Kidney glomerular epithelial cell (primary cell): ENCODE measurements at places on chromosomes 11 and 22.
A peak's percentile ranks its signal among the peaks of the same experiment; 100 is the strongest.

DNA sequence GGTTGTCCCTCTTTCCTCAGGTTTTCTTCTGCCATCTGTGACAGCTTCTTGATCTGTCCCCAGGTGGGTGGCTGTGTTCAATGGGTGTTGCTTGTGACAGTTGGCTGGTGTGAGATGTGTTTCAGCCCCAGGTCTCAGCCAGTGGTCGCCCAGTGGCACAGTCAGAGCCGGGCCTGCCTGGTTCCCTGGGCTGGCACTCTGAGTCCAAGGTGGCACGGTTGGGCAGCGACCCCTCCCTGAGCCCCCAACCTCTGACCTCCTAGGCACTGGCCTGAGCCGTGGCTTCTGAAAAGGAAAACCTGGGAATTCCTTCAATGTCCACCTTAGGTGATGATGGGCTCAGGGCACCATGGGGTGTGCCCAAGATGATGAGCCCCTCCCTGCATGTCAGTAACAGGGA lies 14.0 kb upstream of the PRODH start:
- DNase-seq, result no peak

DNA sequence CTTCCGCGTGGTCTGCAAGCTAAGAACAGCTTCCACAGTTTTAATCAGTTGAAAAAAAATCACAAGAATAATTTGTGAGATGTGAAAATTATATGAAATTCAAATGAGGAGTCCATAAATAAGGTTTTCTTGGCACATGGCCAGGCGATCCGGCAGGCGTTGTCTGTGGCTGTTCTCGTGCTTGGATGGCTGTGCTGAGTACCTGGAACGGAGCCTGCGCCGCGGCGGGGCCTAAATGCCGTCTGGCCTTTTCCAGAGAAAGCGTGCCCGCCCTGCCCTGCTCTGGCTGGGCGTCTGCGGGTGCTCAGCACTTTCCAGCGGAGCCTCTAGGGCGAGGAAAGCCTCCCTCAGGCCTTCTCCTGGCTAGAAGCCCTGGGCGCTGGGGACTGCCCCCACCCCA lies 41.8 kb downstream of the OSBPL5 start:
- DNase-seq, result no peak

DNA sequence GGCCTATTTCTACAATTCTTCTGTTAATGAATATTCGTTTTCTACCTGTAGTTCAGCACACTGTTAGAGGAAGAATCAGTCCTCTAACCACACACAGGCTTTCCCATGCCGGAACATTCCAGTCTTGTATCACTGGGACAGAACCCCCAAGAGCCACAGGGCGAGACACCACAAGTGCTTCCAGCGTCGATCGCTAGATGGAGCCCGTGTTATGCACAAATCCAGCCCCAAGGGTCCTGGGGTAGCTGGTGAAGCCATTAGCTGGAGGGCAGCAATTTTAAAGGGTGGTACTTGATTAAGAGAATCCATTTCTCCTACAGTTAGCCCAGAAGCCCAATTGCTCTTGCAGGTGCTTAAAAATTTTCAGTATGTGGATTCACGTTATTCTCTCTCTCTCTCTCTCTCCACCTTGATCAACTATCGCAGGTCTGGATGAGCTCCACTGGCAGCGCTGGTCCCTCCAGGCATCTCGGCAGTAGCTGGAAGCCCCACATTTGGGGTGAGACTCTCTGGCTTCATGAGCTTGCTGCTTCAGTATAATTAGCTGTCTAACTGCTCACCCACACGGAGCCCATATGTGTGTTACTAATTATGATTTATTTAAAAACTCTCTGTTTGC lies 148.2 kb upstream of the SNX19 start:
- DNase-seq, result no peak

GRCh38 chr22:26768952-26769351 lies 111.6 kb downstream of the MIAT start:
- no peak for DNase-seq

- no peak for DNase-seq
Observed at GRCh38 chr11:69501891-69502860, 20.7 kb downstream of the LINC01488 start.

DNA sequence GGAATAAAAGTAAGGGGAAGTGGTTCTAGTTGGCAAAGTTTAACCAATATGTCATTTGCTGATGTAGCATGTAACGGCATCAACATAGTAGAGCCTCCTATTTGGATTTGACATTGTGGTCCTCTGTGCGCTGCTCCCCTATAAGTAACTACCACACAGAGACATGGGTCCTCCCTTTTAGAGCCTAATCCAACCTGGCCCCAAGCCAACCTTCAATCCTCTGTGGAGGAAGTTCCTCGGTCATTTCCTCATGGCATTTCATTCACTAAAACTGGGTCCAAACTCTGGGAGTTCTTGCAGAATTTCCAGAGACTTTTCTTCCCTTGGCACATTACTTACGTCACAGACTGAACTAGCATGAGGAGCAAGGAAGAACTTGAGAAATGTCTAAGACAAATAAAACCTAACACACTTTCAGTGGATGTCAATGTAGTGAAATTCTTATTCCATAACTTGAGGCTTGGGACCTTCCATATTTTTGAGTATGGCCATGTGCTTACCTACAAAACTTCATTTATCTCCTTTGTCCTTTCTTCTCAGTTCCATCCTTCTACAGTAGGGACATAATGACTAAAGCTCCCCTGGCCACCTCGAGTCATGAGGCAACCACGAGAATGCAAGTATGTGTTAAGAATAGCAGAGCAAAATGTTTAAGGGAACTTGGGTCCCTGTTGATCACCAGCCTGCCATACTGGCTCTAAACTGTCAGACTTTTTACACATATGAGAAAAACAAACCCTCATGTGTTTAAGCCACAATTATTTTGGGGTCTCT lies 34.7 kb downstream of the MMP20 start:
- DNase-seq, result no peak

- DNase-seq, result no peak
Observed at GRCh38 chr11:79198898-79199250, 242.0 kb downstream of the TENM4 start.

DNA sequence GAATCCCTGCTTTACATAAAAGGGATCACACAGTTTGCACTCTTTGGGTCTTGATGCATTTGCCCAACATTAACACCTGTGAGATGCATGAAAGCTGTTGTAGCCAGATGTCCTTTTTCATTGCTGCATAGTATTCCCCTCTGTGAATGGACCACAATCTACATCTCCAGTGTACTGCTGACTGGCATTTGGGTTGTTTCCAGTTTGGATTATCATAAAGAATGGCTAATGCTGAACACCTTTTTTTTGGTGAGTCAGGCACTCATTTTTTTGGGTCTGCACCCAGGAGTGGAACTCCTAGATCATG lies 58.3 kb downstream of the PHF21B start:
- DNase-seq, result no peak

DNA sequence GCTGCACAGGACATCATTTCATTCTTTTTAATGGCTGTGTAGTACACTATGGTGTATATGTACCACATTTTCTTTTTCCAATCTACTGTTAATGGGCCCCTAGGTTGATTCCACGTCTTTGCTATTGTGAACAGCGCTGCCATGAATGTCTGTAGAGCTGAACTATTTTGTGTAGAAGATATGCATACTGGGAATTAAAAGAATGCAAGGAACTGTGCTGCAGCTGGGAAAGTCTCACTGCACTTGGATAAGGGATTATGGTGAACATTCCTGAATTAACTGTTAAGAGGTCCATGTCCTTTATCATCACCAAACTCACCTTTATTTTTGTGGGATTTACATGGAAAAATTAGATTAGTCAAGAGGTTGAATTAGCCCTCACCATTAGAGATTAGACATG lies 224.7 kb downstream of the SNX19 start:
- no peak for DNase-seq

DNA sequence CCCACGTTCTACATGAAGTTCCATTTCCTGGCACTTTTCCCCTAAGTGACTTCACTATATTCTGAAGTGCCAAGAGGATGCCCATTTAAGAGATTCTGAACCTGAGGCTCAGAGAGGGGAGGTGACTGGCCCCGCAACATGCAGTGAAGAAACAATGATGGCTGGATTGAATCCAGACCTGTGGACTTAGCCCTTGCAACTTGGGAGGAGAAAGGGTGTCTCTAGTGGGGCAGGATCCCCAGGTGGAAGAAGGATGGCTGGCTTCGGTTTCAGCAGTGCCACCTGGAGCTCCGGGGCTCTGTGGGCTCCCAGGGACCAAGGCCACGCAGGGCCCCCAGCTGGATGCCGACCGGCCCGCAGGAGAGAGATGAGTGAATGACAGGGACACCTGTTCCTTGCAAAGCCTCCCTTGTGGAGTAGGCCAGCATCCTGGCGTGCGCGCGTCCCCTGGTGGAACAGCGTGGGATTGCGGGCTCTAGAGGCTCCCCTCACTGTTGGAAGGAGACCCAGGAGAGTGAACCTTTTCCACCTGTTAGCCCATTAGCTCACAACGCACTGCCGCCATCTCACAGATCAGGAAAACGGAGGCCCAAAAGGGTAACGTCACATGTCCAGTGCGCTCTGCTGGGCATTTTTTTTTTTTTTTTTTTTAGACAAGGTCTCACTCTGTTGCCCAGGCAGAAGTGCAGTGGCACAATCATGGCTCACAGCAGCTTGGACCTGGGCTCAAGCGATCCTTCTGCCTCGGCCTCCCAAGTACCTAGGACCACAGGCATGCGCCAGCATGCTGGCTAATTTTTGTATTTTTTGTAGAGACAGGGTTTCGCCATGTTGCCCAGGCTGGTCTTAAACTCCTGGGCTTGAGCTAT lies 104.7 kb downstream of the KIAA1671 start:
- DNase-seq, result peak; percentile 21

GRCh38 chr11:10893714-10894151 lies 35.9 kb upstream of the ZBED5 start:
- DNase-seq, result peak; percentile 43

GRCh38 chr11:8096575-8096974 lies 15.6 kb downstream of the TUB start:
- no peak for DNase-seq

DNA sequence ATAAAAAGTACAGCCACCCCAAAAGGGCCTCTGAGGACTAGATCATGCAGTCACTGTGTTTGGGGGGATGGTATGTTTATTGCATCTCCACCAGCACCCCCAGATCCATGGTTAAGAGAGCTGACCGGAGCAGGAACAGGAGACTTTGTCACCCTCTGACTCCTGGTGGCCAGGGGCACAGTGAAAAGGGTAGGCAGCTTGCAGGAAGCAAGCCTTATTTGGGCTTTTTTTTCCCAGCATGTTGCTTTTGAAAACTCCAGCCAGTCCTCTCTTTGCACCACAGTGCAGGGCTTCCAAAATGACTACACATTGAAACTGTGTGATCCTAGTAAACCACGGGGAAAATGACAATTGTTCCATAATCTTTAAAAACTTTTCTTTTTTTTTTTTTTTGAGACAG lies 20.6 kb downstream of the PRR5 start:
- DNase-seq, result no peak

- DNase-seq, result no peak
Observed at GRCh38 chr11:127677660-127678425, 677.3 kb upstream of the KIRREL3 start.

DNA sequence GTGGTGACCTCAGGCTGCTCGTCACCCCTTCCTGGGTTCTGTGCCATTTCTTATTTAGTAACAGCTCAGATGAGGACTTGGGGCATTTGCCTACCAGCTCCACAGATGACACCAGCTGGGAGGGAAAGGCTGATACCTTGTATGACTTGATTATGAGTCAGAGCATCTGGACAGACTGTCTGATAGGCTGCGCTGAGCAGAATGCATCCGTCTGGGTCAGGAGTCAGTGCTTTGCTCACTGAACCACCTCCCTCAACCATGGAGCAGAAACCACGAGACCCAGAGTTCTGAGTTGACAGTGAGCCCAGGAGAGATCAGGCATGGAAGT lies 6.8 kb downstream of the ST14 start:
- DNase-seq, result peak; percentile 92

GRCh38 chr11:126162306-126163030 lies 49.0 kb downstream of the RPUSD4 start:
- no peak for DNase-seq

- no peak for DNase-seq
Observed at GRCh38 chr11:17876827-17877226, 136.0 kb downstream of the SERGEF start.

GRCh38 chr22:33347002-33347401 lies 288.8 kb upstream of the SYN3 start:
- DNase-seq, result no peak

DNA sequence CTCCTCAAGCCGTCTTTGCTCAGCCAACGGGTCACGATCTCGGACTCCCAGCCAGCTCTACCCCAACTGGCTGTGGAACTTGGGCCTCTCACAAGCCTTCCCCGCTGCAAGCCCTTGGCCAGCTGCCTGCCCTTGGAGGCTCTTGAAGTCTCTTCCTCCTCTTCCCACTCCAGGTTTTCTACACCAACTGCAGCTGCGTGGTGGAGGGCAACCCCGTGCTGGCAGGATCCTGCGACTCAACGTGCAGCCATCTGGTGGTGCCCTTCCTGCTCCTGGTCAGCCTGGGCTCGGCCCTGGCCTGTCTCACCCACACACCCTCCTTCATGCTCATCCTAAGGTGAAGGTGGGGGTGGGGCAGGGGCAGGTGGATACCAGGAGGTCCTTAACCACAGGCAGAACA lies 40.5 kb upstream of the TPBGL start:
- DNase-seq, result no peak

- DNase-seq, result no peak
Observed at GRCh38 chr22:40572976-40573375, 63.5 kb downstream of the MRTFA start.

- DNase-seq, result no peak
Observed at GRCh38 chr22:33584152-33584551, 336.1 kb downstream of the LARGE1 start.

DNA sequence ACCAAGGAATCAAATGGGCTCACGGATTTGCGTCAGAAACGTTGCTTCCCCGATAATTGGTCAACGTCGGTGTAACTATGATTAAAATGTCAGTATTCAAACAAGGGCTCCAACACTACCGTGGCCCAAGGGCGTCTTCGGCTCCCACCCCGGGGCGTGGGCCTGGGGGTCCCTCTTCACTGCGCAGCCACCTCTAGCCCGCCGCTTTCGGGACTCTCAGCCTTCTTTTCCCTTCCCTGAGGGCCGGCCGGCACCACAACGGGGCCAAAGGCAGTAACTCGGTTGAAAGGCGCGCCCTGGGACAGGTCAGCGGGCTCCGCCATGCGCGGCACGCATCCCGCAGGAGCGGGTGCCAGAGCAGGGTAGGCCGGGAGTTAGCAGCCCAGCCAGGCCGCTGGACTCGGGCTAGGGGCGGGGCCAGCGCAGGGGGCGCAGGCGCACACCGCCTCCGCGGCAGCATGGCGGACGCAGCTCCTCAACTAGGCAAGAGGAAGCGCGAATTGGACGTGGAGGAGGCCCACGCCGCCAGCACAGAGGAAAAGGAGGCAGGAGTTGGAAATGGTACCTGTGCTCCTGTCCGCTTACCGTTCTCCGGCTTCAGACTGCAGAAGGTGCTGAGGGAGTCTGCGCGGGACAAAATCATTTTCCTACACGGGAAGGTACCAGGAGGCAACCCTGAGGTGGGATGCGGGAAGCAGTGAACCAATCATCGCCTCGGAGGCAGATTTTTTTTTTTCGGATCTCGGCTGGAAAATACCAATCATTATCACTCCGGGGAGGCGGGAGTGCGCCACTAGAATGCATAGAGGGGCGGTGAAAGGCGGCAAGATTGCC lies at the start of gene DCPS:
Gene DCPS, plus strand, starts transcription at position 438 of the 834 bp plus-strand sequence. Its CDS starts 21 bp downstream, at position 459.
- DNase-seq, result peak; percentile 82
